HFFc6 (cell line): ENCODE measurements at places on chromosomes 12 and 14. TPM values are rescaled to one million over a fixed set of nuclear protein-coding genes. Genes with fewer than 3 reads are reported as not detected.

GRCh38 chr12:100539202-100539601 is 34.3 kb upstream of the GAS2L3 start:
- DNase-seq, result no peak
- no peak overlapping the region for H3K27ac ChIP-seq
- no peaks in the 10 kb centered on the region for H3K36me3 ChIP-seq
- H3K27me3 ChIP-seq, result no peaks in the 10 kb centered on the region
- H3K4me3 ChIP-seq, result no peak overlapping the region

The SLC8B1 gene
- 6.1 and 6.3 TPM in 2 replicates for total RNA-seq

DNA sequence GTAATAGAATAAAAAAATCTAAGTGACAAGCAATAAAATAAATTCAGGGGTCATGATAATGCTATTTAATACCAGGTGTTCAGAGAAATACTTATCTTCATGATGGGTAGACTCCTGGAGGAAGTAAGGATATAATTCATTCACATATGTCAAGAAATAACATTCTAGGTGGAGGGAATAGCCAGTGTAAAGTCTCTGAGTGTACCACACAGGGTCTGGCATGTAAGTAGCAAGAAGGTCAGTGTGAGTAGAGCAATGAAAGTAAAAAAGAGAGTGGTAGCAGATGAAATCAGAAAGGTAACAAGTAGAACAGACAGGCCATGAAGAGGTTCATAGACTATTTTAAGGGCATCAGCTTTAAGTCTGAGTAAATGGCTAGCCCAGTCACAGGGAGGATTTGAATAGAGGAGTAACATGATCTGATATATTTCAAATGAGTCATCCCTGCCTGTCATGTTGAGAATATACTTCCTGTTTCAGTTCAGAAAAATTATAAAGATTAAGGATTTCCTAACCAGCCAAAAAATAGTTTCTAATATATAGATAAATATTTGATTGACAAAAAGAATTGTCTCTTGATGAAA is 519.9 kb downstream of the C12orf50 start:
- no peak for DNase-seq
- H3K4me3 ChIP-seq, result no peak overlapping the region
- H3K4me1 ChIP-seq, result no peaks in the 10 kb centered on the region
- H3K36me3 ChIP-seq, result no peaks in the 10 kb centered on the region; the same call in 1 of the 2 replicates
- no peaks in the 10 kb centered on the region for H3K27me3 ChIP-seq
- H3K27ac ChIP-seq, result no peak overlapping the region

The INHBC gene
- not detected in 3 replicates for total RNA-seq

The SERPINA9 gene
- total RNA-seq, result not detected in 2 replicates

- peaks cover 55% of the 10 kb centered on the region for H3K4me1 ChIP-seq
- H3K4me3 ChIP-seq, result no peak overlapping the region
- peaks cover 8% of the 10 kb centered on the region; the same call in 1 of the 2 replicates for H3K27me3 ChIP-seq
- no peaks in the 10 kb centered on the region for H3K36me3 ChIP-seq
- no peak overlapping the region for H3K27ac ChIP-seq
Measured at GRCh38 chr12:49872781-49873181, 29.9 kb upstream of the BCDIN3D start.

- peaks cover 33% of the 10 kb centered on the region for H3K27me3 ChIP-seq
- H3K4me3 ChIP-seq, result no peak overlapping the region
- DNase-seq, result no peak
- peaks cover 16% of the 10 kb centered on the region for H3K4me1 ChIP-seq
- no peaks in the 10 kb centered on the region for H3K36me3 ChIP-seq
Measured at GRCh38 chr12:123085066-123085465, 65.8 kb downstream of the PITPNM2 start.

- no peak overlapping the region for H3K4me3 ChIP-seq
- no peak overlapping the region for H3K27ac ChIP-seq
- no peaks in the 10 kb centered on the region; the same call in none of the 2 replicates for H3K36me3 ChIP-seq
- H3K4me1 ChIP-seq, result no peaks in the 10 kb centered on the region
- no peaks in the 10 kb centered on the region; the same call in 1 of the 2 replicates for H3K27me3 ChIP-seq
- no peak for DNase-seq
Measured at GRCh38 chr12:108333898-108334699, 5.0 kb downstream of the CMKLR1 start.

The NGB gene
- total RNA-seq, result not detected in 2 replicates

DNA sequence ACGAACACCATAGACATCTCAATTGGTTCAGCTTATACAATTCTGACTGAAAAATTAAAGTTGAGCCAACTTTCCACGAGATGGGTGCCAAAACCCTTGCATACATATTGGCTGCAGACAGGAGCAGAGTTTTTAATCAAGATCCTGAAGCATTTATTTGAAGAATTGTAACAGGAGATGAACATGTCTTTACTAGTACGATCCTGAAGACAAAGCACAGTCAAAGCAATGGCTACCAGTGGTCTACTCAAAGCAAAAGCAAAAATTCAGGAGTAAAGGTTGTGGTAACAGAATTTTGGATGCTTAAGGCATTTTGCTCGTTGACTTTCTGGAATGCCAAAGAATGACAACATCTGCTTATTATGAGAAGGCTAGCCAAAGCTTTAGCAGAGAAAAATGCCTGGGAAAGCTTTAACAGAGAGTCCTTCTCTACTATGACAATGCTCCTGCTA is 20.7 kb downstream of the ZDHHC17 start:
- peaks cover 54% of the 10 kb centered on the region for H3K4me1 ChIP-seq
- H3K27me3 ChIP-seq, result no peaks in the 10 kb centered on the region; the same call in none of the 2 replicates
- peaks cover 37% of the 10 kb centered on the region; the same call in 1 of the 2 replicates for H3K36me3 ChIP-seq
- peak; percentile 55 for DNase-seq
- peak overlapping the region; percentile 76 for H3K27ac ChIP-seq
- peak overlapping the region; percentile 22 for H3K4me3 ChIP-seq

The IFI27 gene
- 0.28 TPM in 1 of 3 replicates, not detected in the others for total RNA-seq

DNA sequence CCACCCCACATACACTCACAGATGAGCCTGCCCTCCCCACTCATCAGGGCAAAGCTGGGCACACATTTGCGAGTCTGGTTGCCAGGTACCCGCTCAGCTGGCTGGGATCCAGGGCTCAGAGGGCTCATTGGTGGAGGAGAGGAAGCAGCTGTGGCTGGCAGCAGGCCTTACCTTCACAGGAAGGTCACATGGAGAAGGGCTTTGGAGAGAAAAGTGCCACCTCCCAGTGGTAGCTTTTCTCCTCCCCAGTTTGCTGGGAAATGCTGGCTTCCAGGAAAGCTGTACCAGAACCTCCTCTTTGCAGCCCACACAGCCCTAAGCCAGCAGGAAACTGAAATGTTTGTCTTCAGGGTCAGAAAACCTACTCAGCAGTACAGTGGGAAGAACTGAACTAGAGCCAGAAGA is 55.6 kb downstream of the LGMN start:
- peaks cover 13% of the 10 kb centered on the region for H3K4me1 ChIP-seq
- no peaks in the 10 kb centered on the region for H3K36me3 ChIP-seq
- no peak for DNase-seq
- H3K27ac ChIP-seq, result no peak overlapping the region
- peaks cover 21% of the 10 kb centered on the region for H3K27me3 ChIP-seq
- H3K4me3 ChIP-seq, result no peak overlapping the region

- no peak overlapping the region for H3K27ac ChIP-seq
- DNase-seq, result no peak
- no peak overlapping the region for H3K4me3 ChIP-seq
- no peaks in the 10 kb centered on the region for H3K36me3 ChIP-seq
- H3K27me3 ChIP-seq, result no peaks in the 10 kb centered on the region; the same call in 1 of the 2 replicates
Measured at GRCh38 chr14:62301911-62302310, 539.7 kb downstream of the SNAPC1 start.

GRCh38 chr12:95385246-95386035 is 88.5 kb upstream of the METAP2 start:
- DNase-seq, result no peak
- H3K27me3 ChIP-seq, result peaks cover 3% of the 10 kb centered on the region
- peaks cover 38% of the 10 kb centered on the region for H3K4me1 ChIP-seq

DNA sequence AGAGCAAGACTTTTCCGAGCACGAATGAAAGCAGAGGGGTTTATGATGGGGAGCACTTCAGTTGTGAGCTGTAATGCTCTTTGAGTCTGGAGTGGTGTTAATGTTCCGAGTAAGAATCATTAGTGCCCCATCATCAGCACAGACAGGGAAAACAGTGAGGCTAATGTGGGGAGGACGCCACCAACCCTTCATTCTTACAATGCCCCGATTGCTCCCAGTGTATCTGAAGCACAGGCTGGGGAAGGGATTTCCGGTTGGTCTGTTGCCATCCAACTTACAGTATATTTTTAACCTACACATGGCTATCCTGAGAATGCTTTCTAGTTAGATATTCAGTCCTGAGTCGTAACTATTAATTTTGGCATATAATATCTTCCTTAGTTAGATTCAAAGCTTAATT is 141.6 kb downstream of the APAF1 start:
- no peak overlapping the region for H3K27ac ChIP-seq
- no peaks in the 10 kb centered on the region for H3K4me1 ChIP-seq
- peaks cover 21% of the 10 kb centered on the region for H3K27me3 ChIP-seq
- DNase-seq, result no peak
- H3K36me3 ChIP-seq, result no peaks in the 10 kb centered on the region
- H3K4me3 ChIP-seq, result no peak overlapping the region

GRCh38 chr12:12353807-12354206 is 3.1 kb upstream of the BORCS5 start:
- peaks cover 25% of the 10 kb centered on the region for H3K4me1 ChIP-seq
- no peak overlapping the region for H3K27ac ChIP-seq
- peaks cover 2% of the 10 kb centered on the region for H3K27me3 ChIP-seq
- no peaks in the 10 kb centered on the region for H3K36me3 ChIP-seq
- H3K4me3 ChIP-seq, result no peak overlapping the region

DNA sequence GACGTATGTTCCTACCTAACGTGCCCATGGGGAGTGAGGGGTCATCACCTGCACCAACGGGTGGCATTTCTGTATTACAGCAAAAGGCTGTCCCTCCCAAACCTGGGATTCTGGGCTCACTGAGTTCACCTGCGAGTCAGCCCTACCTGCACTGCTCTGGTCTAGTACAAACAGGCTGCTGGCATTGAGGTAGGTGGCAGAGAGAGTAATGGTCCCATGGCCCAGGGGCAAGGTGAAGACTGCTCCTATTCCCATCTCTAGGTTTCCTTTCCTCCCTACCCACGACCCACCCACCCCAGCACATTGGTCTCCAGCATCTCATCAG is 421 bp downstream of the SUOX start:
- peaks cover 18% of the 10 kb centered on the region for H3K4me1 ChIP-seq
- H3K36me3 ChIP-seq, result peaks cover 4% of the 10 kb centered on the region
- no peaks in the 10 kb centered on the region for H3K27me3 ChIP-seq
- H3K4me3 ChIP-seq, result peak overlapping the region; percentile 100

The RD3L gene
- total RNA-seq, result not detected in 3 replicates

GRCh38 chr14:55116246-55117030 is 12.6 kb upstream of the LGALS3 start:
- H3K36me3 ChIP-seq, result no peaks in the 10 kb centered on the region
- H3K4me3 ChIP-seq, result no peak overlapping the region
- H3K27ac ChIP-seq, result no peak overlapping the region

GRCh38 chr12:104452087-104452486 is 4.7 kb upstream of the CHST11 start:
- no peak overlapping the region for H3K27ac ChIP-seq
- H3K27me3 ChIP-seq, result peaks cover 17% of the 10 kb centered on the region
- H3K36me3 ChIP-seq, result peaks cover 4% of the 10 kb centered on the region; the same call in 1 of the 2 replicates
- no peak for DNase-seq

- no peaks in the 10 kb centered on the region for H3K36me3 ChIP-seq
- DNase-seq, result no peak
- H3K4me1 ChIP-seq, result no peaks in the 10 kb centered on the region
- no peak overlapping the region for H3K27ac ChIP-seq
- H3K27me3 ChIP-seq, result no peaks in the 10 kb centered on the region
- no peak overlapping the region for H3K4me3 ChIP-seq
Measured at GRCh38 chr12:43131301-43131700, 420.7 kb downstream of the ADAMTS20 start.

The TMEM120B gene
- 12.9 to 13.8 TPM (median 13.4 TPM) in 3 replicates for total RNA-seq

The DIO3 gene
- total RNA-seq, result not detected in 2 replicates

GRCh38 chr12:112153181-112153892 is 28.0 kb downstream of the TRAFD1 start:
- no peak overlapping the region for H3K27ac ChIP-seq
- peaks cover 6% of the 10 kb centered on the region; the same call in 1 of the 2 replicates for H3K27me3 ChIP-seq
- H3K4me3 ChIP-seq, result no peak overlapping the region

The VDR gene
- 8.9 to 15.1 TPM (median 13.4 TPM) in 3 replicates for total RNA-seq

DNA sequence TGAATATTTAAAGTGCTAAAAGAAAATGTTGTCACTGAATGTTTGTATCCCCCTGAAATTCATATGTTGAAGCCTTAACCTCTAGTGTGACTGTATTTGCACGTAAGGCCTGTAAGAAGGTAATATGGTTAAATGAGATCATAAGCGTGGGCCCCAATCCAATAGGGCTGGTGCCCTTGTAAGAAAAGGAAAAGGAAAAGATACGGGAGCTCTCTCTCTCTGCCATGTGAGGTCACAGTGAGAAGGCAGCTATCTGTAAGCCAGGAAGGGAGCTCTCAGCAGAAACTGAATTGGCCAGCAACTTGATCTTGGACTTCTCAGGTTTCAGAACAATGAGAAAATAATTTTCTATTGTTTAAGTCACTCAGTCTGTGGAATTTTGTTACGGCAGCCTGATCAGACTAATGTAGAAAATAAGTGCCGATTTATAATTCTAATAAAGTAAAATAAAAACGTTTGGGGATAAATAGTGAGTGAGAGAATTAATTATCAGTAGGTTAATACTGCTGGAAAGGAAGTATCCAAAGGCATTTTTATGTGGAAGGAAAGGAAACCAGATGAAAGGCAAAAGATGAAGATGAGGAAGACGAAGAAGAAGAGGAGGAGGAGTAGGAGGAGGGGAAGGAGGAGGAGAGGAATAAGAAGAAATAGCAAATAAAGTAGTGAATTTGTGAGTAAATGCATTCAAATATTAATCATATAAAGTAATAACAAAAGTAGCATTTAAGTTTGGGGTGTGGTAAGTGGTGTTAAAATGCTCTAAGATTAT is 188.5 kb upstream of the KRR1 start:
- 0 out of 2 replicates have a peak, but pooled peaks cover 4% of the 10 kb centered on the region for H3K36me3 ChIP-seq
- peaks cover 29% of the 10 kb centered on the region for H3K4me1 ChIP-seq
- H3K27ac ChIP-seq, result peak overlapping the region; percentile 8; the same call in 1 of the 2 replicates
- H3K27me3 ChIP-seq, result no peaks in the 10 kb centered on the region
- no peak for DNase-seq
- H3K4me3 ChIP-seq, result peak overlapping the region; percentile 44; the same call in 1 of the 2 replicates

DNA sequence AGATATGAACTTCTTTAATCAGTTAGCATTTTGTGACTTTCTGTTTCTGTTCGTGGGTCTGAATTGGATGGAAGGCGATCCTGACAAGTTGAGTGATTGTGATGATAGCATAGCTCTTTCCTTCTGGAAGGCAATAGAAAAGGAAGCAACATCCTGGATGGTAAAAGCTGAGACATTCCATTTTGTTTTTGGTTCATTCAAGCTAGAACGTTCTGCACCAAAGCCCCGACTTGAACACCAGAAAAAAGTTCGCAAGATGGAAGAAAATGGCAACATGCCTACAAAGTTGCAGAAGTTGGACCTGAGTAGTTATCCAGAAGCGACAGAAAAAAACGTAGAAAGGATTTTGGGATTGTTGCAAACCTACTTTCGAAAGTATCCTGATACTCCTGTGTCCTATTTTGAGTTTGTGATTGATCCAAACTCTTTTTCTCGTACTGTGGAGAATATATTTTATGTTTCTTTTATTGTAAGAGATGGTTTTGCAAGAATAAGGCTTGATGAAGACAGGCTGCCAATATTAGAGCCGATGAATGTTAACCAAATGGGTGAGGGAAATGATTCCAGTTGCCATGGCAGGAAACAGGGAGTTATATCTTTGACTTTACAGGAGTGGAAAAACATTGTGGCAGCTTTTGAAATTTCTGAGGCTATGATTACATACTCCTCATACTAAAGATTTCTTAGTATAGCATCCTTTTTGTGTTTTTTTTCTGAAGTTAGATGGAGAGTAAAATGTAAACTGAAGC is 896 bp downstream of the EID3 start:
- peak overlapping the region; percentile 94 for H3K27ac ChIP-seq
- peaks cover 87% of the 10 kb centered on the region for H3K4me1 ChIP-seq
- no peak for DNase-seq
- H3K4me3 ChIP-seq, result peak overlapping the region; percentile 88
- peaks cover 61% of the 10 kb centered on the region for H3K27me3 ChIP-seq

The ISCU gene
- total RNA-seq, result 106 to 132 TPM (median 111 TPM) in 3 replicates
